A549 treated with RU486 at 1 μM for 4 hours (cell line): ENCODE measurements at places on chromosomes 16 and 17. TPM values are rescaled to one million over a fixed set of nuclear protein-coding genes. Genes with fewer than 3 reads are reported as not detected.

The AOC3 gene
- 0.82 to 1.6 TPM (median 1.1 TPM) in 5 replicates for total RNA-seq

The B4GALNT2 gene
- 0.36 to 0.59 TPM (median 0.43 TPM) in 5 replicates for total RNA-seq

The CAMKK1 gene
- 14.3 to 15.7 TPM (median 15.3 TPM) in 5 replicates for total RNA-seq

The FBF1 gene
- total RNA-seq = 5.4 to 9.8 TPM (median 7.7 TPM) in 5 replicates

The MC1R gene
- total RNA-seq = 3.8 to 8.5 TPM (median 7.2 TPM) in 5 replicates

The KCTD19 gene
- 0.21 to 0.35 TPM (median 0.30 TPM) in 4 of 5 replicates, not detected in the other for total RNA-seq

The KRT33A gene
- not detected in 5 replicates for total RNA-seq

The TBC1D26 gene
- total RNA-seq = 0.15 TPM in 1 of 5 replicates, not detected in the others

The KRTAP9-2 gene
- total RNA-seq = not detected in 5 replicates

The RND2 gene
- 0.08 to 0.18 TPM (median 0.13 TPM) in 5 replicates for total RNA-seq

The KCNJ12 gene
- 0.71 to 1.2 TPM (median 1.2 TPM) in 5 replicates for total RNA-seq

The ACSM5 gene
- total RNA-seq = not detected in 5 replicates

The KRT28 gene
- total RNA-seq = not detected in 5 replicates

The CCL3 gene
- not detected in 5 replicates for total RNA-seq

The CACNG5 gene
- total RNA-seq = 0.10 TPM in 1 of 5 replicates, not detected in the others

The WNT9B gene
- not detected in 5 replicates for total RNA-seq

The CYGB gene
- total RNA-seq = 0.73 to 1.4 TPM (median 1.1 TPM) in 5 replicates

The RNU2-1 gene
- not detected in 5 replicates for total RNA-seq

The ATP6V0C gene
- total RNA-seq = 133 to 299 TPM (median 268 TPM) in 5 replicates

The ITGB4 gene
- total RNA-seq = 40.8 to 63.1 TPM (median 55.6 TPM) in 5 replicates

The PTX4 gene
- total RNA-seq = not detected in 5 replicates

The SPN gene
- total RNA-seq = 0.01 TPM in 1 of 5 replicates, not detected in the others

The RBFOX1 gene
- not detected in 5 replicates for total RNA-seq

The ITGA2B gene
- 0.84 to 2.2 TPM (median 1.4 TPM) in 5 replicates for total RNA-seq

The HOXB6 gene
- total RNA-seq = 4.0 to 6.9 TPM (median 5.4 TPM) in 5 replicates

The KRT12 gene
- total RNA-seq = not detected in 5 replicates

The KRT14 gene
- total RNA-seq = 0.09 TPM in 1 of 5 replicates, not detected in the others

The PPM1E gene
- total RNA-seq = 0.03 to 0.09 TPM (median 0.06 TPM) in 5 replicates

The PLEKHG4 gene
- 9.4 to 16.4 TPM (median 15.4 TPM) in 5 replicates for total RNA-seq

The METTL2A gene
- 24.4 to 31.9 TPM (median 30.1 TPM) in 5 replicates for total RNA-seq

The NLRC3 gene
- total RNA-seq = 0.01 TPM in 1 of 5 replicates, not detected in the others

The TACO1 gene
- total RNA-seq = 51.4 to 57.2 TPM (median 54.1 TPM) in 5 replicates

The SPECC1 gene
- total RNA-seq = 46.0 to 64.1 TPM (median 51.2 TPM) in 5 replicates

The NGFR gene
- total RNA-seq = 0.49 to 0.80 TPM (median 0.67 TPM) in 5 replicates

The ENPP7 gene
- not detected in 5 replicates for total RNA-seq

The PLA2G10 gene
- total RNA-seq = 0.21 to 0.31 TPM in 2 of 5 replicates, not detected in the others

The LRRC37A gene
- 0.41 to 1.2 TPM (median 0.75 TPM) in 5 replicates for total RNA-seq

The TPSD1 gene
- not detected in 5 replicates for total RNA-seq

The CD300A gene
- total RNA-seq = 0.10 TPM in 1 of 5 replicates, not detected in the others
